Activated CD4-positive, alpha-beta T cell treated with anti-CD3 and anti-CD28 coated beads, Interleukin-2, amount 10 ng/mL, durations not matched to agents 24 days and 14 days (primary cell): ENCODE measurements at places on chromosomes 3 and 15. TPM values are rescaled to one million over a fixed set of nuclear protein-coding genes. Genes with fewer than 3 reads are reported as not detected.
A peak's percentile ranks its signal among the peaks of the same experiment; 100 is the strongest.

DNA sequence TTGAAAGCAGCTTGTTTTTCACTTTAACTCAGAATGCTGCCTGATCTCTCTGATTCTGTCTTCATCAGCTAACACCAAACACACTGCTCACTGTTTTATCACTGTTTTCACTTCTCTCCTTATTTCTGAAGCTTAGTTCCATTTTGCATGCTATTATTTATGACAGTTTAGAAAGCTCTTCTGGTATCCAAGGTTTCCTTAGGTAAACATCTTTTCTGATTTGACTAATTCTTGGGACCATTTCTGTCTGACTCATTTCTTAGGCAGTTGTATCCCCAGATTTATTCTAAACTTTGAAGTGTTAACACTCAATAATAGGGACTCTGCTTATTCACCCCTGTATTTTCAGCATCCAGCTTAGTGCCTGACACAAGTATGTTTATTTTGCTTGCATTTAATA is 167.7 kb downstream of the BCHE start:
- H3K36me3 ChIP-seq = no peaks in the 10 kb centered on the region
- no peak for DNase-seq
- H3K27me3 ChIP-seq = no peaks in the 10 kb centered on the region
- H3K4me3 ChIP-seq = no peak overlapping the region
- no peak overlapping the region for H3K27ac ChIP-seq
- H3K4me1 ChIP-seq = no peaks in the 10 kb centered on the region

DNA sequence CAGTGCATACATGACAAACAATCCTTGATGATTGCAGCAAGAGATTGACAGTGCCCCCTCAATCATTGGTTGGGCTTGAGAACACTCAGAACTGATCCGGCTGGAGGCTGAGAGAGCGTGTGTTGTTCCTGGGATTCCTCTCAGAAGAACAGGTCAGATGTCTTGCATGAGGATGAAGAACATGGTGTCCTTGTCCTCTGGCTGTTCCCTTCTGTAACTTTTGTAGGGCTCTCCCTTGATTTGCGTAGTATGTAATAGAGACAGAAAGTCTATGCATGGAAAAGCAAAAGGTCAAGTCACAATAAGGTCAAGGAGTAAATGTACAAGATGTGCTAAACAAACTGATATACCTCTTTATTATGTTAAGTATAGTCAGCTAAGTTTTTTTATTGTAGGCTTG is 8.2 kb downstream of the CHST2 start:
- no peaks in the 10 kb centered on the region for H3K27me3 ChIP-seq
- H3K4me3 ChIP-seq = no peak overlapping the region
- no peak overlapping the region for H3K27ac ChIP-seq
- no peak for DNase-seq

DNA sequence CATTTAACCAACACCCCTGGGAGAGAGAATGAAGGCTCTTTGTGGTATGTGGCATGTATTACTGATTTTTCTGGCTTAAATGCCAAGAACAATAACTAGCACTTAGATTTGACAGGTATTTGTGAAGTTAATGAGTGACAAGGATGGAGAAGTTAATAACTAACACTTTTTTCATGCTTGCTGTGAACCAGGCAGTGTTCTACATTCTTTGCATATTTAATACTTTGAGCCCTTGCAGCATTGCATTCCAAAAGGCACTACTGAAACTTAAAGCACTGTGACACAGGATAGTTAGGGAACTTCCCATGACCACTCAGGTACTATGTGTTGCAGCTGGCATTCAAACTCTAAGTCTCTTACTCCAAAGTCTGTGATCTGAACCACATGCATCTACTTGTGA is 650.6 kb downstream of the ZPLD1 start:
- H3K27ac ChIP-seq = no peak overlapping the region
- no peaks in the 10 kb centered on the region for H3K27me3 ChIP-seq
- H3K36me3 ChIP-seq = no peaks in the 10 kb centered on the region
- no peaks in the 10 kb centered on the region for H3K4me1 ChIP-seq

- no peaks in the 10 kb centered on the region for H3K36me3 ChIP-seq
- no peak overlapping the region for H3K27ac ChIP-seq
- peaks cover 18% of the 10 kb centered on the region for H3K27me3 ChIP-seq
- no peaks in the 10 kb centered on the region for H3K4me1 ChIP-seq
- DNase-seq = no peak
Observed at GRCh38 chr3:134393074-134393473, 18.8 kb upstream of the AMOTL2 start.

- H3K4me3 ChIP-seq = no peak overlapping the region
- peaks cover 3% of the 10 kb centered on the region for H3K36me3 ChIP-seq
- DNase-seq = no peak
- no peak overlapping the region for H3K27ac ChIP-seq
- H3K4me1 ChIP-seq = peaks cover 14% of the 10 kb centered on the region
Observed at GRCh38 chr3:188415196-188415595, 261.2 kb downstream of the LPP start.

- H3K36me3 ChIP-seq = no peaks in the 10 kb centered on the region
- no peaks in the 10 kb centered on the region for H3K4me1 ChIP-seq
- DNase-seq = no peak
Observed at GRCh38 chr3:65641045-65641444, 397.7 kb downstream of the MAGI1 start.

DNA sequence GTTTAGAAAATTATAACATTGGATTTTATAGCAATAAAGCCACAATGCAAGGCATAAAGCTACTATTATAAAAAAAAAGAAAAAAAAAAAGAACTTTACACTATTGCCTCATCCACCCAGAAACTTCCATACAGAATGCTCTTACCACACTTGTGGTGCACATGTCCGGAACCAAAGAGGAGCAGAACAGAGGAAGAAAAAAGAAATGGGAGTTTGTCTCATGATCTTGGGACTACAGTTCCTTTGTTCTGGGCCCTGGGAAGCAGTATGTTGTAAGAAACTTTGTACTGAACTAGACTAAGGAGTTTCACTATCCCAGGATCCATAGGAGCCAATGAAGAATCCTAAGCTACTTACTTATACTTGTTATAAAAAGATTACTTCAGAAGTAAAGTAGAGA is 36.1 kb downstream of the FMN1 start:
- H3K4me1 ChIP-seq = peaks cover 2% of the 10 kb centered on the region
- H3K4me3 ChIP-seq = no peak overlapping the region
- no peak overlapping the region for H3K27ac ChIP-seq
- H3K36me3 ChIP-seq = no peaks in the 10 kb centered on the region
- peaks cover 18% of the 10 kb centered on the region for H3K27me3 ChIP-seq

GRCh38 chr3:193822492-193823212 is 229.6 kb downstream of the OPA1 start:
- DNase-seq = no peak
- H3K4me3 ChIP-seq = no peak overlapping the region
- H3K36me3 ChIP-seq = no peaks in the 10 kb centered on the region
- no peak overlapping the region for H3K27ac ChIP-seq
- H3K27me3 ChIP-seq = peaks cover 45% of the 10 kb centered on the region

CAMK1 gene
- 81.0 and 83.7 TPM in 2 replicates for total RNA-seq

DNA sequence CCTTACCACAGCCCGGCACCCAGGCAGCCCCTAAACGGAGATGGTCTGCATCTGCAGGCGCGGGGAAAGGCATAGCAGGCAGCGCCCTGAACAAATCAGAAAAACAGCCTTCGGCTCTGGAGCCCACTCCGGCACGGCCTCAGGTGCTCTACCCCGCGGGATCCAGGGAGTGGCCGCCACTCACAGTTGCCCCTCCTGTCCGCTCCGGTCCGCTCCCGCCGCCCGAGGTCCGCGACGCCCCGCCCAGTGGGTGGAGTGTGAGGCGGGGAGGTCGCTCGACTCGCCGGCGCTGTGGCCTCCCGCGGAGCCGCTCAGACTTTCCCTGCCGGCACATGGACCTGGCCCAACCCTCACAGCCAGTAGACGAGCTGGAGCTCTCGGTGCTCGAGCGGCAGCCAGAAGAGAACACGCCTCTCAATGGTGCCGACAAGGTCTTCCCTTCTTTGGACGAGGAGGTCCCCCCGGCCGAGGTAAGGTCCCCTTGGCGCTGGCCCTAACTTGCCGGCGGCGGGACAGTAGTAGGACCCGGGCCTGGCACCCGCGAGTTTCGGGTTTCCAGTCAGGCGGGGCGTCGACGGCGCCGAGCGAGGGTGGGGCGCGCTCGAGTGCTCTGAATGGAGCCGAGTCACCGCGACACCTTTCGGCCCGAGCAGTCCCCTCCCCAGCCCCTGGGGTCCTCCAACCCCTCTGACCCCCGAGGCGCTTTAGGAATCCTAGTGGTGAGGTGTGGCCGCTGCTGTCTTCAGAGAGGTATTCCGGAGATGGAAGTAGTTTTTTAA is at the start of gene C3orf52:
Gene C3orf52, plus strand, starts transcription at position 314 of the 779 bp plus-strand sequence. Its CDS starts 19 bp downstream, at position 333.
- peak within 1 kb of the TSS; percentile 87 for H3K27ac ChIP-seq
- peak within 1 kb of the TSS; percentile 93 for H3K4me3 ChIP-seq
- no peaks in the 10 kb centered on the region for H3K27me3 ChIP-seq
- DNase-seq = peak; percentile 94

GRCh38 chr3:119145500-119146167 is at the start of gene TEX55:
TEX55 (plus strand) TSS chr3:119146165; CDS start chr3:119146190, 25 bp downstream.
- peaks cover 2% of the 10 kb centered on the region for H3K4me1 ChIP-seq
- H3K27me3 ChIP-seq = no peaks in the 10 kb centered on the region
- H3K27ac ChIP-seq = no peak within 1 kb of the TSS

SCN5A gene
- total RNA-seq = not detected in 2 replicates

- no peak overlapping the region for H3K4me3 ChIP-seq
- no peaks in the 10 kb centered on the region for H3K36me3 ChIP-seq
- peaks cover 2% of the 10 kb centered on the region for H3K27me3 ChIP-seq
Observed at GRCh38 chr15:36841193-36841592, 259.2 kb downstream of the MEIS2 start.

DNA sequence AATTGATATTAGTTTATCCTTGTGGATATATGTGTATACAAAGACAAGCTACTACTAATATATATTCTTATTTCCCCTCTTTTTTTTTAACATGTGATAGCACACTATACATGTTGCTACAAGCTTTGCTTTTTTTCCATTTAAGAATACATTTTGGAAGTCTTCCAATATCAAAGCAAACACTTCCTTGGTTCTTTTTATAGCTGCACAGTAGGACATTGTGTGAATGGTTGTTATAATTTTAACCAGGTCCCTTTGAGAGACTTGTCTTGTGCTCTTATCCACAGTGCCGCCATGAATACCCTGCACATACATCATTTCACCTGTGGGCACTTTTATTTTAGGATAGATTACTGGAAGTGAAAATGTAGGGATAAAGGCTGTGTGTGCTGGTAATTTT is 88.7 kb downstream of the CACNA2D3 start:
- no peak overlapping the region for H3K4me3 ChIP-seq
- DNase-seq = no peak
- H3K4me1 ChIP-seq = no peaks in the 10 kb centered on the region
- H3K36me3 ChIP-seq = no peaks in the 10 kb centered on the region
- H3K27ac ChIP-seq = no peak overlapping the region

GRCh38 chr3:138119423-138119766 is 4.0 kb upstream of the DZIP1L start:
- no peak overlapping the region for H3K4me3 ChIP-seq
- DNase-seq = no peak
- peaks cover 8% of the 10 kb centered on the region for H3K4me1 ChIP-seq

- H3K4me3 ChIP-seq = no peak overlapping the region
- H3K27me3 ChIP-seq = peaks cover 6% of the 10 kb centered on the region
- no peak overlapping the region for H3K27ac ChIP-seq
- DNase-seq = no peak
- H3K36me3 ChIP-seq = no peaks in the 10 kb centered on the region
Observed at GRCh38 chr3:120816728-120817127, 74.2 kb downstream of the GTF2E1 start.

GABRR3 gene
- total RNA-seq = 0.05 and 0.12 TPM in 2 replicates

CLDN16 gene
- not detected in 2 replicates for total RNA-seq

GRCh38 chr3:64063207-64063982 is 40.1 kb upstream of the PSMD6 start:
- peaks cover 17% of the 10 kb centered on the region for H3K27me3 ChIP-seq
- DNase-seq = no peak
- no peaks in the 10 kb centered on the region for H3K36me3 ChIP-seq

QARS1 gene
- total RNA-seq = 188 and 192 TPM in 2 replicates

CMC1 gene
- 21.3 and 23.2 TPM in 2 replicates for total RNA-seq

- peak overlapping the region; percentile 98 for H3K27ac ChIP-seq
- peaks cover 30% of the 10 kb centered on the region for H3K4me1 ChIP-seq
- peak; percentile 58 for DNase-seq
- peak overlapping the region; percentile 100 for H3K4me3 ChIP-seq
- peaks cover 44% of the 10 kb centered on the region for H3K36me3 ChIP-seq
Observed at GRCh38 chr3:131501949-131502348, 822 bp downstream of the MRPL3 start.

GRCh38 chr3:124858275-124858674 is 28.9 kb downstream of the ITGB5 start:
- peaks cover 27% of the 10 kb centered on the region for H3K27me3 ChIP-seq
- no peak overlapping the region for H3K27ac ChIP-seq
- H3K4me1 ChIP-seq = no peaks in the 10 kb centered on the region

AHSG gene
- total RNA-seq = not detected in 2 replicates

SAXO2 gene
- 1.1 and 1.8 TPM in 2 replicates for total RNA-seq

- no peaks in the 10 kb centered on the region for H3K27me3 ChIP-seq
- no peaks in the 10 kb centered on the region for H3K36me3 ChIP-seq
- no peak overlapping the region for H3K4me3 ChIP-seq
- no peak overlapping the region for H3K27ac ChIP-seq
Observed at GRCh38 chr15:97521381-97522285, 438.9 kb upstream of the ARRDC4 start.

STRIT1 gene
- not detected in 2 replicates for total RNA-seq

CLDN18 gene
- not detected in 2 replicates for total RNA-seq

SLC49A4 gene
- 1.4 and 1.5 TPM in 2 replicates for total RNA-seq

- no peak for DNase-seq
- H3K27ac ChIP-seq = no peak overlapping the region
- H3K27me3 ChIP-seq = peaks cover 4% of the 10 kb centered on the region
- no peak overlapping the region for H3K4me3 ChIP-seq
- no peaks in the 10 kb centered on the region for H3K4me1 ChIP-seq
Observed at GRCh38 chr3:71241981-71242560, 341.5 kb downstream of the FOXP1 start.

GRCh38 chr15:49844390-49844789 is 223.5 kb downstream of the DTWD1 start:
- H3K4me1 ChIP-seq = no peaks in the 10 kb centered on the region
- peaks cover 33% of the 10 kb centered on the region for H3K36me3 ChIP-seq
- H3K27ac ChIP-seq = no peak overlapping the region
- no peaks in the 10 kb centered on the region for H3K27me3 ChIP-seq
- no peak overlapping the region for H3K4me3 ChIP-seq

VIPR1 gene
- 0.68 and 0.80 TPM in 2 replicates for total RNA-seq

- DNase-seq = no peak
- peaks cover 14% of the 10 kb centered on the region for H3K4me1 ChIP-seq
- H3K27ac ChIP-seq = no peak overlapping the region
- no peak overlapping the region for H3K4me3 ChIP-seq
Observed at GRCh38 chr15:22262613-22263020, 182.3 kb downstream of the OR4M2 start.

DNA sequence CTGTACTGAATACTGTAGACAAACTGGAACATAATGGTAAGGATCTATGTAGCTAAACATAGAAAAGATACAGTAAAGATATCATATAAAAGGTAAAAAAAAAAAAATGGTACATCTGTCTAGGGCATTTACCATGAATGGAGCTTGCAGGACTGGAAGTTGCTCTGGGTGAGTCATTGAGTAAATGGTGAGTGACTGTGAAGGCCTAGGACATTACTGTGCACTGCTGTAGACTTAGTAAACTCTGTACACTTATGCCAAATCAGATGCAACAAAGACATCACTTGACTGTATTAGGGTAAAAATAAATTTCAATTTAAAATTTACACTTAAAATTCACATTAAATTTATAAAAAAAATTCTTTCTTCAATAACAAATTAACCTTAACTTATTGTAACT is 281.3 kb upstream of the LMCD1 start:
- H3K4me3 ChIP-seq = no peak overlapping the region
- H3K27me3 ChIP-seq = no peaks in the 10 kb centered on the region
- no peaks in the 10 kb centered on the region for H3K4me1 ChIP-seq
- no peak overlapping the region for H3K27ac ChIP-seq

- no peaks in the 10 kb centered on the region for H3K27me3 ChIP-seq
- H3K4me3 ChIP-seq = no peak overlapping the region
- H3K36me3 ChIP-seq = peaks cover 53% of the 10 kb centered on the region
- DNase-seq = no peak
- H3K4me1 ChIP-seq = peaks cover 3% of the 10 kb centered on the region
Observed at GRCh38 chr15:25416693-25417092, 22.1 kb downstream of the UBE3A start.
